NCI-H526 (cell line): ENCODE measurements at places on chromosomes 11 and 22.
A peak's percentile ranks its signal among the peaks of the same experiment; 100 is the strongest.

GRCh38 chr11:44863231-44863630 lies 87.5 kb downstream of the TP53I11 start:
- DNase-seq = no peak

DNA sequence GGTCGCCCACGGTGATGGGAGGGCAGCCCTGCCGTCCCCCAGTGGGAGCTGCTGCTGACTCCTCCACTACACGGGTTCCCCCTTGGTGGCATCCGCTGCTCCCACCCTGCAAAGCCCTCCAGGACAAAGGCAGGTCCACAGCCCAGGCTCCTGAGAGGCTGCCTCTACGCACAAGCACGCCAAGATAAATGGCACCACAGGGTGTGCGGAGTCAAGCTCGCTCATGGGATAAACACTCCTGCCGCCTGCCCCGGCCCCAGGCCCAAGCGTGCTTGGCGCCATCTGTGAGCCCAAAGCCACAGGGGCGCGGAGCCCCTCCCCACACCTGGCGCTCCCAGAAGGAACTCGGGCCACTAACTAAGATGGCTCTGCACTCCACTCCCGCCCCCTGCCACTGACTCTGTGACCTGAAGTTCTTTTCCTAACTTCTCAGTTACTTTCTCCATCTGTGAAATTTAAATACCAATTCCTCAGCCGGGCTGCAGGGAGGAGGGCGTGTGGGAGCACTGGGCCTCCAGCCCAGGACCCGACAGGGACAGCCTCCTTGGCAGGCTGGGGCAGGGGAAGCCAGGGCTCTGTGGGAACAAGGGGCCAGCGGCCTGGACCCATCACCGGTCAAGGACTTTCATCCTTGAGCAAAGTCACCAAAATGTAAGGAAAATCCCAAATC lies 14.9 kb downstream of the EHD1 start:
- no peak for DNase-seq

DNA sequence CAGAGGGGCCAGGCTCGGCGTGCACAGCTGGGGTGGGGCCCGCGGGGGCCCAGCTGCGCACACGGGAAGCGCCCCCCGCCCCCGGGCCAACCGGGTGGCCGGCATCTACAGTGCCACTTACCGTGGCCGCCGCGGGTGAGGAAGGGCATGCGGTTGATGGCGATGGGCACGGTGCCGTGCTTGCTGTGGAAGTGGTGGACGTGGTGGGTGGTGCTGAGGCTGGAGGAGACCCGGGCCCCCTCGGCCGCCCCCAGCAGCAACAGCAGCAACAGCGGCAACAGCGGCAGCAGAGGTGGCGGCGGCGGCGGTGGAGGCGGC lies 51.4 kb downstream of the SLC22A12 start:
- DNase-seq = no peak

- DNase-seq = no peak
Observed at GRCh38 chr11:30935861-30936260, 349.7 kb upstream of the MPPED2 start.

DNA sequence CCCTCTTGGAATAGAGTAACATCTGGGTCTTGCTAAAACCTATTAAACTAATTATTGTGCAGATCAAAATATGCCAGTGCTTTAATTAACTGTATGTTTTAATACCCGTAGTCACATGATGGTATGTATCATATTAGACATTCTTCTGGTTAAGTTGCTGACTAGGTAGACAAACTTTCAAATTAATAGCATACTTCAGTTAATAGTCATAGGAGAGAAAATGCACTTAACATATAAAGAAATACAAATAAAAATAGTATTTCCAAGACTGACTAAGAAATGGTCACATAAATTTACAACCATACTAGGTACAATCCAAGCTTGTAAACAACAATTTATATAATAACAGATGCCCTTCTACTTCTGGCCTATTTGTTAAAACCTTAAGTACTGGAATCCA lies 7.6 kb upstream of the EXPH5 start:
- DNase-seq = no peak

- DNase-seq = no peak
Observed at GRCh38 chr11:93646399-93646798, 15.1 kb upstream of the CEP295 start.

DNA sequence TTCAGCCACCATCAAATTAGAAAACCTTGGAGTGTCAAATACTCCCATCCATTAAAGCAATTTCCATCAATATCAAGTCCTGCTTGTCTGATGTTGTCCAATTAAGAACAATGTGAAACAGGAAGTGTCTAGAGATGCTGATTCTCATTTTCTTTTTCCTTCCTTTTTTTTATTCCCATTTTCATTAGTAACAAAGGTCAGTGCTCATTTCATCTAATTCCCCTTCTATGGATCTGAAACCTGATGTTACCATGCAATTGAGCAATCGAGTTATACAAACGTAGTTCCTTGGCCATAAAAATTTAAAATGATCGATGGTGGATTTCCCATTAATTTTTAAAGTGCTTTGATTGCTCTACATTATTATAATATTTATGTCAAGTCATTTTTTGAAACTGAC lies 330.6 kb upstream of the ZC3H12C start:
- DNase-seq = no peak

DNA sequence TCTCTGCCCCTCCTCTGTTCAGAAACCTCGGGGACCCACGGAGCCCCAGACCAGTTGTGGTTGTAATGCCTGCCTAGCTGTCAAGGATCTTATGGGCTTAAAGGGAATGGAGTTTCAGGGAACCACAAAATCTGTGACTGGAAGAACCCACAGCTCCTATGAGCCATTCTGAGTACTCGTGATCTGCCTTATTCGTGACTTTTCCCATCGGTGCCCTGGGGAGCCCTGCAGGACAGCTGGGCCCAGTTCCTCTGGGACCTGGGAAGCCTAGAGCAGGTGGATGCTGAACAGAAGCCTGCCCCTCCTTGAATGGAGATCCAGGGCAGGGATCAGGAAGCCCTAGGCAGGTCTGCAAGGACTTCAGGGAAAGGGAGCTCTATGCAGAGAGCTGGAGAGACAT lies 42.1 kb upstream of the TTC12 start:
- no peak for DNase-seq

DNA sequence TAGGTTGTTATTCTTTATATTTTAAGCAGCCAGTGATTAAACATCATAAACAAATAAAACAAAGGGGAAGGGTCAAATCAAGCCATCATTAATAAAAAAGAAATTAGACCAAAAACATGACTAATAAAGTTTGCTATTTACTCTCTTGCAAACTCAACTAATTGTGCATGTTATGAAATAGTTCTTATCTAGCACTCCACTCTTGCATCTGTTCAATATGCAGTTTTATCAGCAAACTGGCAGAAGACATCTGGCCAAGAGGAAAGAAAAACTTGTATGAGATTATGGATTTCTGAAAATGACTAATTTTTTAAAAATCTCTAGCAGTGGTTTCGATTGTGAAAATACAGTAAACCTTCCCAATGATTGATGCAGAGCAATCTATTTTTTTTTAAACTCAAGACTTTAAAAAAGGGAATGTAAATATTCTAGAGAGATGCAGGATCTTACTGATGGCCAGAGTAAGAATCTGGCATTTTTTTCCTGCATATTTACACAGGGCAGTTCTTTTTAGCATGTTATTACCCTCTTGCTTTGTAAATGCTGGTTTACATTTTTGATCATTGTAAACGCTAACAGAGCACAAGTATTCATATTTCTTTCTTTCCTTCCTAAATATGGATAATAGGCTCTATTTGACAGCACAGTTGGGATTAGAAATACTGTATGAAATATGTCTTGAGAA lies 83.3 kb downstream of the GRIA4 start:
- no peak for DNase-seq

DNA sequence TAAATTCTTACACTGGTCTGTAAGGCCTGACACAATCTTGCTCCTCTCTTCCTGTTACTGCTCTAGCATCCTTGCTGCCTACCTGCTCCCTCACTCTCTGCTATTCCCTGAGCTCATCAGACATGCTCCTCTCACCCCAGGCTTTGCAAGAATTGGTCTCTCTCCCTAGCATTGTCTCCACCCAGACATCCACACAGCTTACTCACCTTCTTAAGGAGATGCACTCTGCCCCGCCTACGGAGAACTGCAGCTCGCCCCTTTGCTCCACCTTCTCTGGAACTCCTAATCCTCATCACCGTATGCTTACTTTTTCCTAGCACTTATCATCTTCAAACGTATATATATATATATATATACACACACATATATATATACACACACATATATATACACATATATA lies 23.3 kb upstream of the TMPRSS5 start:
- no peak for DNase-seq

GRCh38 chr22:42461511-42461910 lies 29.3 kb upstream of the NFAM1 start:
- no peak for DNase-seq

GRCh38 chr11:11057472-11057854 lies 199.6 kb upstream of the ZBED5 start:
- DNase-seq = no peak

DNA sequence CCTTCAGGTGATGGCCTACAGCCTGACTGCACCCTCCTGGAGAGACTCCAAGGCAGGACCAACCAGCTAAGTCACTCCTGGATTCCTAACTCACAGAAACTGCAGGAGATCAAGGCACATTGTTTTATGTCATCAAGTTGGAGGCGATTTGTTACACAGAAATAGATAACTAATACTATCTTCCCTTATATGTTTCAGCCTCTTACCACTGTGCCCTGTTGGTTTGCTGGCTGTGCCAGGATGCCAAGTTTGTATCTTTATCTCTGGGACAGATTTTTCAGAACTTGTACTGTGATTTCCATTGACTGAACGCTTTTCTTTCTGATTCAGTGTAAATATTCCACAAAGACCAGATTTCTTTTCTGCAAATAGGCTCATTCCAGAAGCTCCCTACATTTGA lies 76.2 kb upstream of the OPCML start:
- DNase-seq = no peak

- DNase-seq = no peak
Observed at GRCh38 chr11:46321757-46322156, 25.5 kb upstream of the DGKZ start.

DNA sequence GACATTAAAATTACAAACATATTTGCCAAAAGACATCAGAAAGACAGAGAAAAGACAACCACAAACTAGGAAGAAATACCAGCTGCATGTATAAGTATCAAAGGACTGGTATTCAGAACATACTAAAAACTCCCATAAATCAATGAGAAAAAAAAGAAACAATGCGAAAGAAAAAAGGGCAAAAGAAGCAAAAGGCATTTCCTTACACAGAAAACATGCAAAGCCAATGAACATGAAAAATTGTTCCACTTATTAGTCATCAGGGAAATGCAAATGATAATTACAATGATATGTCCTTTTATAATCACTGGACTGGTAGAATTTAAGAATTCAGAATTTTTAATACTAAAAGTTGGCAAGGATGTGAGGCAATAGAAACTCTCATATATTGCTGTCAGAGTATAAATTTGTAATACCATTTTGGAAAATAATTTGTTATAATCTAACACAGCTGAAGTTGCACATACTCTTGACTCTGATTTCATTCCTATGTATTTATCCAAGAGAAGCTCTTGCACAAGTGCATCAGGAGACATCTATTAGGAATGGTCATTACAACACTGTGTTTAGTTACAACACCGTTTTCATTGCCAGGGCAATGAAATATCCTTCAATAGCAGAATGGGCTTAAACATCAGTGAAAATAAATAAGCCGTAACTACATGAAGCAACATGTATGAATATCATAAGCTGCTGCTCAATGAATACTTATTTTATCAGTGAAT lies 279.7 kb downstream of the SWAP70 start:
- DNase-seq = no peak

GRCh38 chr11:32794439-32794838 lies at the start of gene CCDC73:
CCDC73 (minus strand) TSS chr11:32794662; CDS start chr11:32760243, 34,419 bp downstream.
- DNase-seq = no peak

GRCh38 chr22:22976033-22976922 lies 88.7 kb downstream of the IGLL5 start:
- no peak for DNase-seq

GRCh38 chr11:25938952-25939351 lies 393.0 kb upstream of the ANO3 start:
- DNase-seq = no peak

GRCh38 chr11:116517077-116517476 lies 255.7 kb downstream of the BUD13 start:
- no peak for DNase-seq

DNA sequence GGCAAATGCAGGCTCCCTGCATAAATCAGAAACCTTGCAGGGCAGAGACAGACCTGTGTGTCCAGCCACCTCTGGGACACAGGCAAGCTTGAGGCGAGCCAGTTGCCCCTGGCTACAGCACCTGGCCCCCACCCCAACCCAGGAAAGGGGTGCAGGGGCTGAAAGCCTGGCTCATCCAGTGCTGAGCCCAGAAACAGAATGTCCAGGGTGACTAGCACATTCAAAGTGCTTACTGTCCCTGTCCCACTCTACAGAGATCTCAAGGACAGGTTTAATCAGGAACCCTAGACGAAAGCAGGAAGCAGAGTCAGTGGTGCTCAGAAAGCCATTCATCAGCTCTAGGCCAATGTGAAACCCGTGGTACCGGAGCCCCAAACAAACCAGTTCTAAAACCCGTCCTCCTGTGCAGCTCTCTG lies 31.9 kb downstream of the PLEKHA7 start:
- DNase-seq = peak; percentile 37

- DNase-seq = peak; percentile 44
Observed at GRCh38 chr22:26360169-26360885, 68.7 kb upstream of the ASPHD2 start.

DNA sequence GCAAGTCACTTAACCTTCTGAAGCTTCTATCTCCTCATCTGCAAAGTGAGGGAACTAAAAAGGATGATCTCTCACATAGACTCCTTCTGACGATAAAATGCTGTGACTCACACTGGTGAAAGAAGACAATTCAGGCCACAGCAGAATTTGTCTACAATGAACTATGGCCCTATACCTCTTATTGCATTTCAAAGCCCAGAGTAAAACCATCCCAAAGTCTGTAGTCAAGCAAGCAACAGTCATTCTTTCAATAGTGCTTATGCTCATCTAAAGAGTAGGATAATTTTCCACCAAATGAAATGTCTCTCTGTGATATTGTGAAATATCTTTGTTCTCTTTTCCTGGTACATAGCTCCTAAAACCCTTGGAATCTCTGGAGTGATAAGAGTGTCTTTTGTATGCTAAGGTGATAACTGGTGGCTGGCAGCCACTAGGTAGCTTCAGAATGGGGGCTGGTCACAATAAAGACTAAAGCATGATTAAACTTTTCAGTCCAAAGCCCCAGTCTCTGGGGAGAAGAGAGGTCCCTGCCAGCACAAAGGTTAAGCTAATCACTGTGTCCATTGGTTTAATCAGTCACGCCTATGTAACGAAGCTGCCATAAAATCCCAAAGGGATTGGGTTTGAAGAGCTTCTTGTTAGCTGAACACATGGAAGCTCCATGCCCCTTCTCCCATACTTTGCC lies 30.8 kb downstream of the SYTL2 start:
- no peak for DNase-seq

DNA sequence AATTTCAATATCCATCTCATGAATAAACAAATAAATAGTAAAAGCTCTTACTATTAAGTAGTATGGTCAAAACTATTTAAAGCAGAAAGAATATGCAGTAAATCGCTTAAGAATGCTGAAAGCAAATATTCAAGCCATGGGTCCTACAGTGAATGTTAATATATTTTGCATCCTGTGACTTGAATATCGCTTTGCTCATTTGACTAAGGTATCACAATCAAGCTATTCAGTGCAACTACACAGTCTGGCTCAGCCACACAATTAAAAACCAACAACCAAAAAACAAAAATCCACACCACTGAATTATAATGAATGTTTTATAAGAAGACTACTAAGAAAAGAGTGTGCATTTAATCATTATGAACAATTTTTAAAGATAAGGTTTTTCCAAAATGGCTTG lies 45.3 kb downstream of the RAB6A start:
- DNase-seq = peak; percentile 91
